ENCODE measurements at places on chromosomes 3 and 15.

DNA sequence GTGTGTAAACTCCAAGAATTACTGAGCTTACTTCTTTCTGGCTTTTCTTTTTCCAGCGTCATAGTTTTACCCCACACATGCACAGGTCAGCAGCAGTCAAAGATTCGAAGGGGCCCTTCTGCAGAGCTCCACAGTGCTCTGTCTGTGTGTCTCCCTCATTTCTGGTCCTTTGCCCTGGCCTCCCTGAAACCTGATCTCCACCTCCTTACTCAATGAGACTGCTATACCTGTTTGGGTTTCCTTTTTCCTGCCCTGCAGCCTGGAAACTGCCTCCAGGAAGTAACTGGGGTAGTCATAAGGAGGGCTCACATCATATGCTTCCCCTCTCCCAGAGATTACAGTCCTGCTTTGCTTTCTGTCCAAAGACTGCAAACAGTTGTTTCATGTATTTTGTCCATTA is 82.8 kb upstream of the TNIK start:
- DNase-seq: peak; percentile 5

DNA sequence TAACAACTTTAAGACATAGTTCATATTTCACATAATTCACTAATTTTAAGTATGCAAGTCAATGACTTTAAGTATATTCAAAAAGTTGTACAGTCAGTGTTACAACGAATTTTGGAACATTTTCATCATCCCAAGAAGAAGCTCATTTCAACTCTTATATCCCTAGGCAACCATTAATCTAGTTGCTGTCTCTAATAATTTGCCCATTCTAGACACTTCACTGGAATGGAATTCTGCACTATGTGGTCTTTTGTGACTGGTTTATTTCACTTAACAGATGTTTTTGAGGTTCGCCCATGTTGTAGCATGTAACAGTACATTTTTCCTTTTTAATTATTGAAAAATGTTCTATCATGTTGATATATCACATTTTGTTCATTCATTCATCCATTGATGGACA is 104.2 kb upstream of the SPRED1 start:
- DNase-seq: no peak

- peak; percentile 95 for DNase-seq
Measured at GRCh38 chr15:43440721-43441281, 52.2 kb downstream of the TP53BP1 start.

GRCh38 chr15:31197497-31198414 is 96.2 kb upstream of the TRPM1 start:
- peak; percentile 57 for DNase-seq

GRCh38 chr15:27574541-27575054 is 524.5 kb downstream of the OCA2 start:
- DNase-seq: no peak

DNA sequence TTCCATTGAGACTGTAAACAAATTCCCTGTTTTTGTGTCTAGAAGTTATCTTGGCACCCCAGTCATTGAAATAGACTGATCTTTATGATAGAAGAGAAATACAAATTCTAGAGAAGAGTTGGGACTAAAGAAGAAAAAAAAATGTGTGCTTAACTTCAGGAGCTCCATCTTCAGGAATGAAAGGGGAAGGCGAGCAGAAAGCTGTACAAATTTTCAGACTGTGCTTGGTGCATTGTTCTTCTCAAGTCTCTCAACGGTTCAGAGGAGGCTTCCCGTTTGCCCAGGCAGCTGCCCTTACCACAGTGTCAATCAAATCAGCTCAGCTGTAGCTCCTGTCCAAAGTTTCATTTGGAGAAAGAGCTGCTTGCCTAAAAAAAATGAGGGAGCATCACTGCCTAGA is 41.7 kb downstream of the OXSM start:
- DNase-seq: peak; percentile 37

All from lung microvascular endothelial cell (primary cell).